ENCODE measurements at places on chromosomes 1 and 21.
A peak's percentile ranks its signal among the peaks of the same experiment; 100 is the strongest.

GRCh38 chr1:12383001-12383400, 153.2 kb downstream of the VPS13D start:
- DNase-seq, result no peak

- DNase-seq, result no peak
These were observed 88.4 kb upstream of the PDE4B start for GRCh38 chr1:65704318-65704717.

GRCh38 chr1:221735999-221736398, 5.9 kb downstream of the DUSP10 start:
- DNase-seq, result no peak

DNA sequence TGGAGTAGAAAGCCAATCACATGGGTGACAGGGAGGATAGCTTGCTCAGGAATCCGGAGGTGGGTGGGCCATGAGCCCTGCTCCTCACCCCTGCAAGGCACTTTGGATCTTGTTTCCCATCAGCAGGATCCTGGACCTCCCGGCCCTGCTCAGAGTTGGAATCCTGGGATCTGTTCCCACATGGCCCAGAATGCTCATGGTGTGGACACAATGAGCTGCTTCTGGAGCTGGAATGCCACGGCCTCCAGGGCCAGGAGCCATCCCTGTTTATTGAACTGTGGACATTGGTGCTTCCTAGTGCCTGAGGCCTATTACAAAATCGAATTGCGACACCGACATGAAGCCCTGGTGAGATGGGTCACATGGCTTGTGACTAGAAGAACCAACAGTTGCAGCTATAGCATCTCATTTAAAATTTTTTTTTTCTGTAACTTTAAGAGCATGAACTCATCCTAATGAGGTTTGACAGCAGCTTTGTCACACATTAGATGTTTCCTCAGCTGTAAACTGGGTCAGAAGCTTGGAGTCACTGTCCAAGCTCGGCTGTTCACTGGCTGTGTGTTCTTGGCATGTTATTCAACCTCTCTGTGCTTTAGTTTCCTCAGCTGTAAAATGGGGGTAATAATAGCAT, 40.4 kb upstream of the GOLT1A start:
- DNase-seq, result no peak

DNA sequence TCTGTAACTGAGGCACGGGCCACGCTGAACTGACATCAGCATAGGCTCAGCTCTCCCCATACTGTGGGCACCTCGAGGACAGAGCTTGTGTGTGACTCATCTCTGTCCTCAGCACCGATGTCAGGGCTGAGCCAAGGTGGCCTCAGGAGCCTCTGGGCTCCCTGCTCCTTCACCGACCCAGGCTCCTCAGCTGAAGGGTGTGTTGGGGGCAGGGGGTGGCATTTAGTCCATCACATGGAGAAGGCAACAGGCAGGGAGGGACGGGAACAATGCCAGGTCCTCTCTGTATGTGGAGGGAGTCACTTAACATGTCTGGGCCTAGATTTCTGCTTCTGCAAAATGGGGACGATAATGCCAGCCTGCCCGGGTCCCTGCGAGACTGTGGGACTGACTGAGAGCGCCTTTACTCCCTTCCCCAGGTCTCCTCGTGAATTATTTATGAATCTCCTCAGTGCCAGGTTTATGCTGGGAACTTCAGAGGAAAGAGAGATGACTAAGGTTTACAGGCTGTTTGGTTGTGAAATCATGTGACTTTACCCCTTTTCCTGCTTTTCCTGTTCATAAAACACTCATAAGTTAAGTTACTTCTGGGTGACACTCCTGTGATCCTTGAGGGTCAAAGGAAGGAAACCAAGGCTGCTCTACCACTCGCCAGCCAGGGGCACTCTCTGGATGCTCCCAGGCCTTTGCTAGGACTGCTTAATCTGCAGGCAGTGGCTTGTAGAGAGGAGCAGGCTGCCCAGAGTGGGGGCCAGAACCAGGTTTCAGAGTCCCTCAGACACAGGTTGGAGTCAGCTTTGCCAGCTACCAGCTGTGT, 16.2 kb downstream of the TTC39A start:
- peak; percentile 69 for DNase-seq

DNA sequence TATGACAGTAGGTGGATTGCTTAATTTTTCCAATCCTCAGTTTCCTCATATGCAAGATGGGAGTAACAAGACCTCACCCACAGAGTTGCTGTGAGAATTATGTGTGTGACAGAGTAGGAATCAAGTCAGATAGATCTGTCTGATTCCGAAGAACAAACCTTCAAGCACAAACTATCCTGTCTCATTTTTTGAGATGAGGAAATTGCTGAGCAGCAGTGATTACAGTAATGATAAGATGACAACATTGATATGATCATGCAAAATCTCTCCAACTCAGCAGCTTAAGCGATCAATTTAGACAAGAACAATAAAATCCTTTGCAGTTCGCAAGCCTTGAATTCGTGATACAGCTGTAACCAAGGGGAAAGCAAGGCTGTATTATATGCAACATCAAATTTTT, 474.1 kb downstream of the OMA1 start:
- DNase-seq, result no peak

DNA sequence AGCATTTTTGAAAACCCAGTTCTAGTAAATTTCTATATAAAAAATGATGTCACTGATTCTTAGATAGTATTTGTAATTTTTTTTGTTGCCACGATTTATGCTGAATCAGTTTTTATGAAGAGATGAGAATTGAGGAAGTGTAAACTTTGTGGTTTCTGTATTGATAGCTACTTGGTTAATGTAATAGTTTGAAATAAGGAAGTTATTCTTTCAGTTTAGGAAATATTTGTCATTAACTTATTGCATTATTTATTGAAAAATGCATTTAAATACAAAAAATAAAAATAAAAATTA, 97.8 kb downstream of the ZFYVE9 start:
- no peak for DNase-seq

Data from pulmonary artery endothelial cell (primary cell).